Stimulated activated CD4-positive, alpha-beta T cell treated with anti-CD3 and anti-CD28 coated beads, Interleukin-12 subunit alpha, Interleukin-12 subunit beta, amount 100 ng/mL, for 24 hours (primary cell): ENCODE measurements at places on chromosomes 7 and 10.

- DNase-seq, result no peak
Observed at GRCh38 chr10:58535311-58535710, 22.6 kb downstream of the BICC1 start.

GRCh38 chr7:100972002-100972347 lies 2.6 kb downstream of the MUC12 start:
- DNase-seq, result no peak

- no peak for DNase-seq
Observed at GRCh38 chr7:3648276-3648675, 347.2 kb downstream of the SDK1 start.

DNA sequence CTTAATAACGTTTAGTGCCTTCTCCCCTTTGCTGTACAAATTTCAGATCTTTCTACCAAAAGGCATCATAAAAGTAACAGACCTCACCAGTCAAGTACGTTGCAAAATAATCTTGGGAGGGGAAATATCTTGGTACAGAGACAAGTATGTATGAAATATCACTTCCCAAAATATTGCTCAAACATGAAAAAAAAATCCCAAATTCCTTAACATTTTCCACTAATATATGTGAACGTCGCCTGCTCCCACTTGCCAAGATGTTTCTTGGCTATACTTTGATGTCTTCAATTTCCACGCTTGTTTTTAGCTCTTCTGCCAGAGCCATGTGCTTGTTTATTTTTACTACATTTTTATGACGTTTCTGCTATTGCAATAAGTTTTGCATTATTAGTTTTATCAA lies 223.5 kb downstream of the PLXNA4 start:
- no peak for DNase-seq

DNA sequence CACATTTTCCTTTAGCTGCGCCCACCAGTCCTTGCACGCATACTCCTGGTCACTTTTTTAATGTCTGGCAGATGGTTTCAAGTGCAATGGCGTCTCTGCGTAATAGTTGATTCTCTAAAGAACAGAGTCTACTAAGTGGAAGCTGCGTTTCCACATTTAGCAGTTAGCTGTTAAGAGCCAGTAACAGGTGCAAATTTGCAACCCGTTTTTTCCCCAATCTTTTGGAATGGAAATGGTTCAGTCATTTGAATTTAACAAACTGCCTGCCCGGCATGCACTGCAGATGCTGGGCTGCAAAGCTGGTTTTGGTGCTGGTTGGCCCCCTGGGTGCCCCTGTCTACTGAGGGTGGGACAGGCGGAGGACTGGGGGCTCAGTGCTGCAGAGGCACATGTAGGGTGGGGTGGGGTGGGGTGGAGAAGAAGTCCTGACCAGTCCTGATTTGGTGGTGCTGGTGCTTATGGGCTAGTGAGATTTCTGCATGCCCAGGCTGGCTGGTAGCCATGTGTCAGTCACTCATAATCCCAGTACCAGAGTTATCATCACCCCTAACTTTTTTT lies 43.9 kb downstream of the CUX1 start:
- DNase-seq, result no peak

GRCh38 chr10:27319752-27320431 lies 79.3 kb upstream of the ACBD5 start:
- peak; percentile 11 for DNase-seq

DNA sequence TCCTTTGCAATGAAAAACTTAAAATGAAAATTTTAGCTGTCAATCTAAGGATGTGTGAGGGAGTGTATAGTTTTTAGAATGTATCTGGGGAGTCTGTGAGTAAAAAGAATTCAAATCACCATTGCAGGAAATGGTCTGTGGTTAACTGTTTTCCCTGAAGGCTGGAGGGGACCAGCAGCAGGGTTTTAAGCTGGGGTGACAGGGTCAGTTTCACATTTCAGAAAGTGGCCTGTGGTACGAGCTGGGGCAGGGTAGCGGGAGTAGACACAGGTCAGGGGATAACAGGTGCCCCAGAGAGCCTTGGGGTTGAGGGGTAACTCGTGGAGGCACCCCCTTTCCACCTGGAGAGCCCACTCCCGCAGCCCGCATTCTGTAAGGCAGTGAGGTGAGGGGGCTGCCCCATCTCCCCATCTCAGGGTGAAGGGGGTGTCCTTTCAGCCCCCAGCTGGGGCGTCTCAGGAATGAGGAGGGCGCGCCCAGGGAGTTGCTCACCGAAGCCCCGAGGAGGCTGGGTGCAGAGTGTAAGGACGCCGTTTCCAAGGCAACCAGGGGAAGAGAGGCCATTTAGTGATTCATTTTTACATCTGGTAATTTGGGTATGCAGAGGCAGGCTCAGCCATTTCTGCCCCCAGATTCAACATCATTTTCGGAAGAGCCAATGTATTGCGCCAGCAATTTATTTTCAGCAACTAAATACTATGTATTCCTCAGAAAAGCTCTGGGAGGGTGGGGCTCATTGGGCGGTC lies 168.9 kb downstream of the SLIT1 start:
- DNase-seq, result no peak

- DNase-seq, result no peak
Observed at GRCh38 chr10:33416209-33416608, 81.7 kb upstream of the NRP1 start.

GRCh38 chr10:96850825-96851224 lies 18.7 kb downstream of the LCOR start:
- DNase-seq, result no peak

DNA sequence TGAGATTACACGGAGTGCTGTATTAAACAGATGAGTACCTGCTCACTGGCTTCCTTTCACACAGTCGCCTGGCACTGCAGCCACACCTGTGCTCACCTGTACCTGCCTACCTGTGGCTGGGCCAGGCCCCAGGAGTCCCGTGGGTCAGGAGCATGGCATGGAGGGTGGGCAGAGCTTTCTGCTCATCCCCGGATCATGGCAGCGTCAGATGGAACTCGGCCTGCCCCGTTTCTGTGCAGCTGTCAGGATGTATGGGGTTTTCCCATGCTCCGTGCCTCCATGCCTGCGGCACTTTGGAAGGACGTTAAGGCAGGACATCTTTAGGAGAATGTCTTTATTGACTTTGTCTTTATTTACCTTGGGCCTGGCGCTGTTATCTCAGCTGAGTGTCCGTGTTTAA lies 112.2 kb downstream of the MGMT start:
- no peak for DNase-seq

DNA sequence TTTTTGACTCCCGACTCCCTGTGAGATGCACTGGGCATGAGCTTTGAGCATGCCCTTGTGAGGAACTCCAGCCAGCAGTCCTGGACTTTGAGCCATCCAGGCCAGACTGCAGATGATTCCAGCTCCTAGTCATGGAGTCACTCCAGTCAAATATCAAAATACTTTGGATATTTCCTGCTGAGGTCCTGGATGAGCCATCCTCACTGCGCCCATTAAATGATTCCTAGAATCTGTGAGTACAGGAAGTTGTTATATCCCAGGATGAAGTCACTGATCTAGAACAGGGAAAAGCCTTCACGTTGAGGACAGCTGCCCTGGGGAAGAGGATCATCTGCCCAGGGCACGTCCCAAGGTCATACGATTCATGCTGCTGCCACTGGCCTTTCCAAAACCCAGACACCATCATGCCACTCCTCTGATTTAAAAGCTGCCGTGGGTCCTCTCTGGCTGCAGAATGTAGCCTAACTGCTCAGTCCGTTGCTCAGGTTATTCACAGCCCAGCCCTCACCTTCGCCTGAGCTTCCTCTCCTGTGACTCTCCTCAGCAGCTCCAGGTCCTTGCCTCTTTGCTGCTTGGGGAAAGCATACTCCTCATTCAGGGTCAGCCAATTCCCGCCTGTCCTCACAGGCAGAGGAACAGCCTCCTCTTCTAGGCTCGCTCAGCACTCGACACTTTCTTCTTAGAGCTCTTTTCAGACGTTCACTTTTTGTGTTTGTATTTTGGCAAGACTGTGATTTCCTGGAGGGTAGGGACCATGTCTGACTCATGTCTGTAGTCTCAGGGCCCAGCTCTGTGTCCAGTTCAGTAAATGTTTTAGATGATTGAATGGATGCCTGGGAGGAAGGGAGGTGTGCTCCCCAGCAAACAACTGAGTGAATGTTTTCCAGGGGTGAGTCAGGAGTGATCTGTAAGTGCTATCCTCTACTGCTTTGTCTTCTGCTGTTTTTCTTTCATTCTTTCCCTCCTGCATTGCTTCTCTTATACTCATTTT lies 157.8 kb downstream of the SNX10 start:
- no peak for DNase-seq

DNA sequence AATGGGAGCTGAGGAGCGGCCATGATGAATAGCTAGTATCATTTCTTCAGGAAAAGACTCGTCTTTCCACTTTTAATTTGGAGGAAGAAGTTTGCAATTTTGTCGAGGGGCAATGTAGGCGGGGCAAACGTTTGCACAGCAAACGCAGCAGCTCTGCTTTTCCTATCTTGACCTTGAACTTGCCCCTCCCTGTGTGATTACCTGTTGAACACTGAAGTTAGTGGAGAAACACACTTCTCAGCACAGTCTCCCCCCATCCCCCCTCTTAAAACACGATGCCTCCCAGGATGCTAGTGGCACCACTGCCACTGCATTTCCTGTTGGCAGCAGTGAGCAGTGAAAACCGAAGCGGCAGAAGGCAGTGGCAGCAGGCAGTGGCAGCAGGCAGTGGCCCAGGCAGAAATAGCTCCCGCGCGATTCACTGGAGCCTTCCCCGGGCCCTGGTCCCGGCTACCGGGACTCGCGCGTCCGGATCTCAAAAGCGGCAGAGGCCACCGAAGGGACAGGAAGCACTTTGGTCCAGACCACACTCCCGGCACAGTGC lies at the start of gene EPDR1:
TSS of gene EPDR1 (plus strand) at position 336 of the 544 bp plus-strand sequence. CDS start 300 bp downstream, outside the sequence.
- DNase-seq, result peak; percentile 12

DNA sequence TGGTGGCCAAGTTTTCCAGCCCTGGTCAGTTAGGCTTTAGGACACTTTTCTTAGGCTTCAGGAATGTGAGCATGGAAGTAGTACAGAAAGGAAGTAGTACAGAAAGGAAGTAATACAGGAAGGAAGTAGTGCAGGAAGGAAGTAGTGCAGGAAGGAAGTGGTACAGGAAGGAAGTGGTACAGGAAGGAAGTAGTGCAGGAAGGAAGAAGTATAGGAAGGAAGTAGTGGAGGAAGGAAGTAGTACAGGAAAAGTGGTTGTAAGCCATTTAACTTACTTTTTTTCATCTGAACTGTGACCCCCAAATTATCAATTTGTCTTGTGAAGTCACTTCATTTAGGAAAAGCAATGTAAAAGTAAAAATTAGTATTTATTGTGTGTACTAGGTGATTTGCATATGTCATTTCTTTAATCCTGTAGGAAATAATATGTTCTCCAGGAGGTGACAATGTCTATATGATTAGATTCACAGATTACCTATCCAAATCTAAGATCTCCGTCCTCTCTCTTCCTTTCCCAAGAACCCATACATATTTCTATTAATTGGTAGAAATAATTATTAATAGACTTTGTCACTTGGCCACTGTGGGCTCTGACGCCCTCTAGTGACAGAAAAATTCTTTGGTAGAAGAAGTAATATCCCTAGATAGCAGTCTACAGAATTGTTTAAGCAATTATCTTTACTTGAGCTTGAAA lies 3.9 kb upstream of the FAS start:
- DNase-seq, result no peak

DNA sequence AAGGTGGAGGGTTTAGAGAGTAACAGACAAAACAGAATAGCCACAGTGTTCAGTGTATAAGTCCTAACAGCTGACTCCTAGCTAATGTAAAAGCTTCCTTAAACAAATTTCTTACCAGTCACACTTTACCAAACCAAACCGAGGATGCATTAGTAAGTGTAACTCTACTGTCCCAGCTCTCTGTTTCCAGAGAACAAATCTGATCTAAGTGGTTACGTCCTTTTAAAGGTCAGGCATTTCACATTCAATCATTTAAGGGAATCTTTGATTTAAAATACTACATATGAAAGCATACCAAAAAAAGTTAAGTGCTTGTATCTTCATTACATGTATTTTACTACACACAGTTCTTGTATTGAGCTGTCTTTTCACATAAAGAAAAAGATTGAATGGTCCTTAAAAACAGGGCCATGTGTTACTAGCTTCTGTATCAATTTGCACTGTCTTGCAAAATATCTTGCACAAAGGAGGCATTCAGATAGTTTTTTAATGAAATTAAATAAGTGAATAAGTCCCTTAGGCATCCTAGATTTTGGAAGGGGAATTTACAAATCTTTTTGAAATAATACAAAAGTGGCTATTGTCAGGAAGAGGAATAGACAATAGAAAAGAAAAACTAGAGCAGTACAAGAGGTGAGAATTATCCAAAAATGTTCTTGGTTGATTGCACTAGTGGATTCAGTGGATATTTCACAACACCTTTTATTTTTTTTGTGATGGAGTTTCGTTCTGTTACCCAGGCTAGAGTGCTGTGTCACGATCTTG lies 58.4 kb upstream of the SPOCK2 start:
- no peak for DNase-seq

DNA sequence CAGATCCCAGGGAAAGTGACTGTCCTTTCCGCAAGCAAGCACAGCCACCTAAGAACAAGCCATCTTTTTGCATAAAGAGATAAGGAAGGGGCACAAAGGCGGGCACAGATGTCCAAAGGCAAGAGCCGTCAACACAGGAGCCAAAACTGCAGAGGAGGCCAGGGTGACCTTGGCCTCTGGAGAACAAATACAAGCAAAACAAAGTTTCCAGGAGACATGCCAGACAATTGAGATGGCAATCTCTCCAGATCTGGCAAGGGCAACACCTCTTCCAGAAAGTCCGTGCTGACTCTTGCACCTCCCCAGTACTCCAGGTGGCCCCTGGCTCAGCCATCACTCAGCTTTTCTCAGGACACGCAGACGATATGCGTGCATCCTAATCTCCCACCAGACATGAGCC lies 58.2 kb downstream of the TEX36 start:
- DNase-seq, result no peak

- DNase-seq, result no peak
Observed at GRCh38 chr7:152947686-152948085, 188.1 kb downstream of the ACTR3B start.

DNA sequence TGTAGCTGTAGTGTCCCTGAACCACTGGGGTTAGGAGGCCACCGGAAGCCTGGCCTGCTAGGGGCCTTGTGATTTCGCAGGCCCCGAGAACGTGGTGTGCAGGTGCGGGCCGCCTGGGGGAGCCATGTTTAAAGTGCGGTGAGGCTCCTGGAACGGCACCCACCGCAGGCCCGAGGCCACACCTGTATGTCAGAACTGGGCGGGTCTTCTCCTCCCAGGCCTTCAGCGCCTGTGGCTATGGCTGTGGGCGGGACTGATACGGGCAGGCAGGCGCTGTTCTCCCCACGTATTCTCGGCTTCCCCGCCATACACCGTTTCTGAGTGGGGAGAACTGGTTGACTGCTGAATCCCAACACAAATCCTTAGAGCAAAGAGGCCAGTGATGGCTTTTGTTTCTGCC lies 74.8 kb downstream of the DNAJB6 start:
- DNase-seq, result no peak

- no peak for DNase-seq
Observed at GRCh38 chr7:129949292-129950133, 3.2 kb downstream of the UBE2H start.
